Globus pallidus (tissue), 1 donor: ENCODE measurements at places on chromosomes 7 and 10.
A peak's percentile ranks its signal among the peaks of the same experiment; 100 is the strongest.

- peak; percentile 40 for DNase-seq
Measured at GRCh38 chr7:151851145-151851751, 25.7 kb downstream of the PRKAG2 start.

DNA sequence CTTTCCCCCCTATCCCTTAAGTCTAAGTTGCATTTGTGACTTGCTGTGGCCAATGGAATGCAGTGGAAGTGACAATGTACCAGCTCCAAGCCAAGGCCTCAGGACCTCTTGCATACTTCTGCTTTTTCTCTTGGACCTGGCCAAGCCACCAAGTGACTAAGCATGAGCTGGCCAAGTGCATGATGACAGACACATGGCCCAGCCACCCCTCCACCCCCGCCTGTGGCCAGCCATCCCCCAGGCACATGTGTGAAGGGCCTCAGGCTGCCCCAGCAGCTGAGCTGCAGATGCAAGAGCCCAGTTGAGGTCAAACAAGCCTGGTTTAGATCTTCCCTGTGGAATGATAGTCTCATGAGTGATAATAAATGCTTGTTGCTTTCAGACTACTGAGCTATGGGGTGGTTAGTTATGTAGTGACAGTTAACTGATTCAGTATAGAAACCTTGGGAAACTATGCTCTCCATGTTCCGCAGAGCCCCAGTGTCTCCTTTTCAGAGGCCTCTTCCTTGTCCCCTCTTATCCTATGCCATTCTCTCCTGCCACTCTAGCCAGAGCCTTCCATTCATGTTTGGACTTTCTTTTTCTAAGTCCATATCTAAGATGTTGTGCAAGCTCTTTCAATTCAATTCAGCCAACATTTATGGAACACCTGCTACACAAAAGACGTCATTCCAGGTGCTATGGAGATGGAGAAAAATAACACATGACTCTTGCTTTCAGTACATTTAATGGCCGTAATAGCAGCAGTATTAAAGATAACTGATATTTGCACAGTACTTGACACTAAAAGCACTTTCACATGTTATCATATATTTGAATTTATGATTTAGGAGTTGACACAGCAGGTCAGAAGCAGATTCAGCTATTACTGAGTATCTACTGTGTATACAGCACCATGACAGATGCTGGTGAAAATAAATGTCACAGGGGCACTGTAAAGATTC is 55.5 kb upstream of the LOXL4 start:
- no peak for DNase-seq

GRCh38 chr10:510415-510881 is 179.0 kb downstream of the DIP2C start:
- peak; percentile 68 for DNase-seq

DNA sequence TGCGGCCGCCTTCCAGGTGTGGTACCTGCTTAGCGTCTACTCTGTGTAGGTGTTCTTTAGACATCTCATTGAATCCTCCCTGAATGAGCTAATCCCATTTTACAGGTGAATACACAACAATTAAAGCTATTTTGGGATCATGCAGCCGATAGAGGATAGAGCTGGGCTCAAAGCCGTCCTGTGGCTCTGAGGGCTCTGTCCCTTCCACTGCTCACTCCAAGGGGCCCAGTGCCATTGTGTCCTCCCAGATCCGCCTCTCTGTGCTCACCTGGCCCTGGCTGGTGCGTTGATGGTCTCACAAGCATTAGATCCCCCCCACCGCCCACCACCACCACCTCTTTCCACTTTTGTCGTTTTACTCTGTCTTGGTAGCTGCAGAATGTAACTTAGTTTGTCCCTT is 13.1 kb downstream of the NPTX2 start:
- no peak for DNase-seq

- DNase-seq = no peak
Measured at GRCh38 chr7:28661826-28662595, 249.7 kb downstream of the CREB5 start.

DNA sequence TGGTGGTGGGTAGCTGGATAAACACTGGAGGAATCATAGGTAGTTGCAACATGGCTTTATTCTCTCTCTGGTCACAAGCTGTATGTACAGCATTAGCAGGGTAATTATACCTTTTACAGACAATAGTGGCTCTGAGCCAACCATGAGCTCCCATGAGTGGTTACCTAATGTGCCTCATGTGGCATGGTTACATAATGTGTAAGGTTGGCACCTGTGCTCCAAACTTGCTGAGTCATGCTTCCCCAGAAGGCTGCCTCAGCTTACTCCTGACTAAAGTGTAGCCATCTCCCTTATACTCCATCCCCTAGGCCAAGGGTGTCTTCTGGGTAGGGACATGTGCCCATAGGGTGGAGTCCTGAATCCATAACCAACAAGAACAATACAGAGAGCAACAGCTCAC is 345.3 kb upstream of the SEMA3C start:
- no peak for DNase-seq

DNA sequence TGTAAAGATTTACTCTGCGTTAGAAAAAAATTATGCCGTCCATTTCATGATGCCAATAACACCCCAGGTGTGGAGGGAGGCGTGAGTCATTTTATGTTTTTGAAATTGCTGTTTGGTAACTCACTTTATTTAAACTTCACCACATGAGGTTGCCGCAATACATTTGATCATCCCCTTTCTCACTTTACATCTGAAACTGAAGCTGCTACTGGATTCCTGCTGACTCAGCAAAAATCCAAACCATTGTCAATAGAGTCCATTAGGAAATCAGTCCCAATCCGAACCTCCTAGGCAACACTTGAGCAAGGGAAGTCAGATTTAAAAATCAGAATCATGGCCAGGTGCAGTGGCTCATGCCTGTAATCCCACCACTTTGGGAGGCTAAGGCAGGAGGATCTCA is 136.6 kb upstream of the SVIL start:
- no peak for DNase-seq
